ENCODE measurements at places on chromosomes 16 and 17. TPM values are rescaled to one million over a fixed set of nuclear protein-coding genes. Genes with fewer than 3 reads are reported as not detected.

GRCh38 chr16:64019339-64019738, 1102.5 kb downstream of the CDH11 start:
- H3K27me3 ChIP-seq = no peaks in the 10 kb centered on the region
- no peaks in the 10 kb centered on the region for H3K36me3 ChIP-seq
- no peak for DNase-seq
- no peak overlapping the region for H3K27ac ChIP-seq
- no peaks in the 10 kb centered on the region for H3K4me1 ChIP-seq

DNA sequence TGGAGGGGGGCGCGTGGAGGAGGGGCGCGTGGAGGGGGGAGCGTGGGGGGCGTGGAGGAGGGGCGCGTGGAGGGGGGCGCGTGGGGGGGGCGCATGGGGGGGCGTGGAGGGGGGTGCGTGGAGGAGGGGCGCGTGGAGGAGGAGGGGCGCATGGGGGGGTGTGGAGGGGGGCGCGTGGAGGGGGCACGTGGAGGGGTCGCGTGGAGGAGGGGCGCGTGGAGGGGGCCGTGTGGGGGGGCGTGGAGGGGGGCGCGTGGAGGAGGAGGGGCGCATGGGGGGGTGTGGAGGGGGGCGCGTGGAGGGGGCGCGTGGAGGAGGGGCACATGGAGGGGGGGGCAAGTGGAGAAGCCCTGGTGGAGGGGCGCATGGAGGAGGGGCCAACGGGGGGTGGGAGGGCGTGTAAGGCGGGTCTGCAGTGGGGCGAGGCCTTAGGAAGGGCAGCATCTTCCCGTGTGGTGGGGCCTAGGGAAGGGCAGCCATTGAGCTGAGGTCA, 7.3 kb downstream of the MSLN start:
- no peak overlapping the region for H3K4me3 ChIP-seq
- no peak for DNase-seq
- no peaks in the 10 kb centered on the region for H3K36me3 ChIP-seq
- H3K4me1 ChIP-seq = no peaks in the 10 kb centered on the region
- H3K27me3 ChIP-seq = peaks cover 59% of the 10 kb centered on the region

- DNase-seq = no peak
- peak overlapping the region; percentile 73 for H3K27ac ChIP-seq
- H3K4me3 ChIP-seq = no peak overlapping the region
- no peaks in the 10 kb centered on the region for H3K36me3 ChIP-seq
- no peaks in the 10 kb centered on the region for H3K27me3 ChIP-seq
- H3K4me1 ChIP-seq = peaks cover 100% of the 10 kb centered on the region
Observed at GRCh38 chr16:23859713-23860269, 24.0 kb downstream of the PRKCB start.

DNA sequence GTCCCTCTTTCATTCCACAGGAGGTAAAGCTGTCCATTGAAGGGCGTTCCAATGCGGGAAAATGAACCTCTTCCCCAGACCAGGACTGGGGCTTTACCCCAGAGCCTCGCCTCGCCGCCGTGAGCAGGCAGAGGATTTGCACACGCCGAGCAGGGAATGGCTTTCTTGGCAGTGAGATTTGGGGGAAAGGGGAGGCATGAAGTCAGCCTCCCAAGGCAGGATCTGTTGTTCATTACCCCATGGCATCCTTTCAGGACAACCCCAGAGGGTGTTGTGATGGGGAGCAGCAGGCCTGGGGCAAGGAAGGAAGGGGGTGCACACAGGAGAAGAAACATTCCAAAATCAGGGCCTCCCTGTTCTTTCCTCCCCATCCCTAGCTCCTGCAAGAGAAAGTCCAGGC, 6.0 kb downstream of the ATXN1L start:
- peaks cover 61% of the 10 kb centered on the region for H3K4me1 ChIP-seq
- H3K27ac ChIP-seq = no peak overlapping the region
- DNase-seq = no peak
- peaks cover 90% of the 10 kb centered on the region for H3K36me3 ChIP-seq
- no peaks in the 10 kb centered on the region for H3K27me3 ChIP-seq
- no peak overlapping the region for H3K4me3 ChIP-seq

DNA sequence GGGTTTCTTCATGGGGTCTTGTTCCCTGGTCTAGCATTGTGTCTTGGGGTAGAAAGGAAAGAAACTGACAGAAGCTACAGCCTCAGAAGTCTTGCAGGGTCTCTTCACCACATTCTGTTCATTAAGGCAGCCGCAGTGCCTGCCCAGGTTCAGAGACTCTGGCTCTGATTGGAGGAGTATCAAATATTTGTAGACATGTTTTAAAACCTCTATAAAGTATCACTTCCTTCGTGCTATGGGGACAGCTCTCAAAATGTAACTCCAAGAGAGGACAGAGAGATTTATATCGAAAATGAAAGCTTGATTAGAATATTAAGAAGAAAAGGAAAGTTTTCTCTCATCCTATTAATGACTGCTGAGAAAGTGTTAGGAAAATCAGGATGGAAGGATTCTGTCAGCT, 107.0 kb upstream of the CACNG3 start:
- peaks cover 10% of the 10 kb centered on the region for H3K4me1 ChIP-seq
- DNase-seq = no peak
- peaks cover under 1% of the 10 kb centered on the region for H3K36me3 ChIP-seq
- H3K4me3 ChIP-seq = no peak overlapping the region
- H3K27ac ChIP-seq = no peak overlapping the region

- no peak for DNase-seq
- no peak overlapping the region for H3K4me3 ChIP-seq
- peaks cover 100% of the 10 kb centered on the region for H3K4me1 ChIP-seq
Observed at GRCh38 chr17:46144246-46144645, 49.0 kb downstream of the KANSL1 start.

DNA sequence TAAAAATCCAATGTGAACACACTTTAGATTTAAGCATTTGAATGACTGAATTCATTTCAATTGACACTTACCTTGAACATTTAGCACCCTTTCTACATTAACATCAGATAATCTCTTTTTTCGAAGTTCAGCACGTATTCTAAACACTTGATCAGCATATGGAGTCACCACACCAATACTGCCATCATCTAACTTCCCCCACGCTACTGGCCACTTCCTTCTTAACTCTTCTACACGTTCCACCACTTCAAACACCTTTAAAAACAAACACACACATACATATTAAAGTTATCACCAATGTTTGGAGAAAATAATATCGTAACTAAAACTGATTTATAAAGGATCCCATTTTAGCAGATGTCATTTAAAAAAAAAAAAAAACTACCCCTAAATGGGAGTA, 93.5 kb downstream of the CACNG1 start:
- no peak overlapping the region for H3K4me3 ChIP-seq
- H3K36me3 ChIP-seq = peaks cover 96% of the 10 kb centered on the region
- no peaks in the 10 kb centered on the region for H3K27me3 ChIP-seq
- H3K27ac ChIP-seq = no peak overlapping the region

DNA sequence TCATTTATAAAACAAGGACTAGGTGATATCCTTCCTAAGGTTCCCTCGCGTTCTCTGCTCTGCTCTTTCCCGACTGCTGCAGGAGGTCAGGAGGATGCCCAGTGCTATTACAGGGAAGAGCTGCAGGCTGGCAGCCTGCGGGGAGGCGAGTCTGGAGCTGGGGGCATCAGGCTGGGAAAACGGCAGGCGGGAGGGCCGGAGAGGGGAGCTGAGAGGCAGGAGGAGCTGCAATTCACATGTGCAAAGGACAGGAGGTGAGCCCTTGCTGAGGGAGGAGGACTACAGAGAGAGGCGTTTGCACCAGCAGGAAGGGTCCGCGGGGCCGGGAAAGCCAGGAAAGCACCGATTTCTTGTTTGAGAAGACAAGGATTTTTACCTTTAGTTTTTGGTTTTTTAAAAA, 8.1 kb downstream of the ADAD2 start:
- H3K27ac ChIP-seq = peak overlapping the region; percentile 60
- peaks cover 14% of the 10 kb centered on the region for H3K27me3 ChIP-seq
- H3K4me3 ChIP-seq = no peak overlapping the region
- H3K36me3 ChIP-seq = no peaks in the 10 kb centered on the region
- no peak for DNase-seq

SCO1 gene
- 5.4 TPM for polyA plus RNA-seq

NPIPA8 gene
- polyA plus RNA-seq = not detected

SEZ6 gene
- polyA plus RNA-seq = not detected

HASPIN gene
- 1.8 TPM for polyA plus RNA-seq

C17orf100 gene
- 4.2 TPM for polyA plus RNA-seq
